ENCODE measurements at places on chromosomes 1 and 21. TPM values are rescaled to one million over a fixed set of nuclear protein-coding genes. Genes with fewer than 3 reads are reported as not detected.

Gene C1orf185
- total RNA-seq, result not detected

- DNase-seq, result peak; percentile 49
Observed at GRCh38 chr1:2985067-2985561, 36.2 kb upstream of the ACTRT2 start.

Gene TCHHL1
- not detected for total RNA-seq

Gene FAM78B
- total RNA-seq, result 4.1 TPM

- DNase-seq, result no peak
Observed at GRCh38 chr1:66247415-66248208, 286.3 kb upstream of the SGIP1 start.

DNA sequence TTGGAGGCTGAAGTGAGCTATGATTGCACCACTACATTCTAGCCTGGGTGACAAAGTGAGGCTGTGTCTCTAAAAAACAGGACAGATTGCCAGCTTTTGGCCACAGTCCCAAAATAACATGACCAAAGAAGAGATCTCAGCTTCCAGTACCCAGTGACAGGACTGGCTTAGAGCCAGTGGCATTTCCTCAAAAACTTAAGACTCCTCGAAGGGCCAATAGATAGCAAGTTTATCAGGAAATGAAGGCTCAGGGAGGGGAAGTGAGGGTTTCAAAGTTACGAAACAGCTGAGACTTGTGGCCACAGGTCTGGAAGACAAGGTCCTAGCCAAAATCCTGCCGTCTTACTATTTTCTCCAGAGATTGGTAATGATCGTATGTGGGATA is 6.3 kb upstream of the TMEM39B start:
- DNase-seq, result peak; percentile 45

Gene ADAMTS5
- total RNA-seq, result 1.6 TPM

DNA sequence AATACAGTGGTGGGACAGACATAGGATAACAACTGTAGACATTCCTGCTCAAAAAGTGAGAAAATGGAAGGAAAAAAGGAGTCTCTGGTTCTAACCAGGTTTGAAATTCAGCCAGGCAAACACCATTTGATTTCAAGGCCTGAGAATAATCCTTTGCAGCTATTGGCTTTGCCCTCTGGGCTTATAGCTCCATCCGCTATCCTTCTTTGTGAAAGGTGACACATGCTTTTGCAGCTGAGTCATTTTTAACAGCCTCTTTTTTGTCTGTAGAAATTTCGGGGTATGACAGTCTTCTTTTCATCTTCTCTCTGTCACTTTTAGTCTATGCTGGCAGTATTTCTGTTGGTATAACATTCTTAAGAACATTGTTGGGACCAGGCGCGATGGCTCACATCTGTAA is 16.2 kb downstream of the SDHC start:
- DNase-seq, result no peak

- no peak for DNase-seq
Observed at GRCh38 chr21:33843216-33843615, 72.4 kb downstream of the ATP5PO start.

- no peak for DNase-seq
Observed at GRCh38 chr1:37429029-37429428, 45.4 kb upstream of the ZC3H12A start.

Gene LIN28A
- not detected for total RNA-seq

DNA sequence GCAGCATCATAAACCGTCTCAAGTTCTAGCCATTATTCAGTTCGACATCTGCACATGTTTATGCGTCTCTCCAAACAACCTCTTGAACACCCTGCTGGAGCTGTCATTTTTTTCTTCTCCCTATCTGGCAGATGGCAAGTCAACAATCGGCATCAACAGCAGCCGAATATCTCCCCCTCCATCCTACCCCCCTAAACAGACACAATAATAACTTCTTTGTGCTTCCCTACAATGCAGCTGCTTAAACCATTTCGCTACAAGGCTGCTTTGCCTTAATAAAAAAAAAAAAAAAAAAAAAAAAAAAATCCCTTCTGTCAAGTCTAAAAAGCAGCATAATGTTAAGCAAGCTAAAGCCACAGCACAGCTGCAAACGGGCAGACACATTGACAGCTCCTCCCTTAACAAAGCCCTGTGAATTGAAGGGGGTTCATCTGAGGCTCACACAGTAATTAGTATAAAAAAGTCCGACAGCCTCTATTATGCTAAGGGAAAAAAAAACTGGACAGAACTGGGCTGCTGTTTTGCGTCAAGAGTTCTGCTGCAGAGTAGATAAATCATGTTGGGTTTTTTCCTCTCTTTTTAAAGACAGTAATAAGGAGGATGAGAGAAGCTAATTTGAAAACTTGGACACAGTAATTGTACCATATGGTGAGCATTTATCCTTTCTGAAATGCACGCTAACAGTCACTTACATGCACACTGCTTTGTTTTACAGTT is 136.4 kb downstream of the AKT3 start:
- peak; percentile 8 for DNase-seq

DNA sequence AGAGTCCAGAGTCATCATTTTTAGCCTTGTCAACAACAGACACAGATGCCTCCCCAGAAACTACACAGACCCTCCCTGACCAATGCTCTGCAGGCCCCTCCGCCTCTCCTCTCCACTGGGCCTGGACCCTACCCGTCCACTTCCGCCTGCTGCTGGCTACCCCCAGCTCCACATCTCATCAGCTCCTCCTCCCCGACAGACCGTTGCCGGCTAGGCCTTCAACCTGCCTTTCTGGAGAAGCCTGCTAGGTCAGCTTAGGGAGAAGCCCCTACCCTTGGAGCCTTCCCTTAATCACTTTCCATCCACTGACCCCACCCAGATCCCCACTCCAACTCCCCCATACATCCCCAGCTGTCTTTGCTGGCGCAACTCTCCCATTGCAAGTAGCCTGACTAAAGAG is 1.4 kb downstream of the TRIM17 start:
- DNase-seq, result no peak

Gene BTG3
- total RNA-seq, result 20.8 TPM

DNA sequence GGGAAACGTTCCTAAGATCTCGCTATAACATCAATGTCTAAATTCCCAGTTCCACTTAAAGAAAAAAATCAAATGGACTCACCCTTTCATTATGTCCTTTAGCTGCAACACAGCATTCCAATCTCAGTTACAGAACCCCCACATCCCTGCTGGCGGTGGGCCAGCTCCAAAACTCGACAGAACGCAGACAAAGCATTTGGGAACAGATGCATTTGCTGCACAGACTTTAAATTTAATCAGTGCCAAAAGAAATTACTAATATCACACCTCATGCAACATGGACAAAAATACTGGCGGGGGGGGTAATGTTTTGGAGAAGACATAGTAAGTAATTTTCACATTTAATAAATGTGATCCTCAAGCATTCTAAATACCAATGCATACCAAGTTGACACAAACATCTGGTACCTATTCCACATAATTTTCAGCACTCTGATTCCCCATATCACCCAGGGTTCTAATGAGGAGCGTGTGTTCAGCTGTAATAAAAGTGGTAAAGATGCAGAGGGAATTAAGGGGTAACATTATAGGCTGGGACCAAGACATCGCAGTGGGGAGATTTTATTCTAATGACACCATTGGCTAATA is 79.7 kb downstream of the TGFBR3 start:
- DNase-seq, result no peak

- no peak for DNase-seq
Observed at GRCh38 chr1:32232558-32233304, 10.5 kb downstream of the EIF3I start.

GRCh38 chr1:17342014-17342441 is 30.0 kb upstream of the PADI6 start:
- no peak for DNase-seq

- DNase-seq, result no peak
Observed at GRCh38 chr1:212313616-212314015, 28.4 kb downstream of the PPP2R5A start.

GRCh38 chr1:118948846-118949245 is 39.3 kb downstream of the TBX15 start:
- DNase-seq, result no peak
